ENCODE measurements at places on chromosomes 5 and 9. TPM values are rescaled to one million over a fixed set of nuclear protein-coding genes. Genes with fewer than 3 reads are reported as not detected.

Gene TOMM5
- 32.9 TPM for total RNA-seq

Gene TAF1L
- not detected for total RNA-seq

- no peaks in the 10 kb centered on the region for H3K4me1 ChIP-seq
- H3K27ac ChIP-seq = no peak overlapping the region
- no peak overlapping the region for H3K4me3 ChIP-seq
- no peaks in the 10 kb centered on the region for H3K36me3 ChIP-seq
- no peak for DNase-seq
These were observed 220.8 kb upstream of the RFX3 start for GRCh38 chr9:3746296-3747275.

Gene OTP
- total RNA-seq = not detected

DNA sequence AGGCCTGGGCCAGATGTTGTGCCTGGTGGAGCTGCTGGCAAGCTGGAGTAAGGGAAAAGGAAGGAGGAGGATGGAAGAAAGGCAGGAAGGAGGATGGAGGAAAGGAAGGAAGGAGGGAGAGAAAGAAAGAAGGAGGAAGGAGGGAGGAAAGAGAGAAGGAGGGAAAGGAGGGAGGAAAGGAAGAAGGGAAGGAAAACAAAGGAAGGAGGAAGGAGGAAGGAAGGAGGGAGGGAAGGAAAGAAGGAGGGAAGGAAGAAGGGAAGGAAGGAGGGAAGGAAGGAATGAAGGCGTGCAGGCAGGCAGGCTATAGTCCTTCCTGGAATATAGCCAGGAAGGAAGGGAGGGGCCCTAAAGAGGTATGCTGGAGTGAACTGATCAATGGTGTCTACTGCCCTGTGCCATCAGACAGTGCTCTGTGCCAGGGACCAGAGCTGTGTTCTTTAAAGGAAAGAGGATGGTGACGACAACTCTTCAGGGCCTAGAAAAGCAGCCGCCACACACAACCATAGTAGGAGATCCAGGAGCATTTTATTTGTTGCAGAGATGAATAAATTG lies 61.4 kb upstream of the UBTD2 start:
- no peak overlapping the region for H3K4me3 ChIP-seq
- no peak overlapping the region for H3K27ac ChIP-seq
- no peaks in the 10 kb centered on the region for H3K4me1 ChIP-seq
- no peak for DNase-seq

- H3K4me3 ChIP-seq = no peak overlapping the region
- H3K27me3 ChIP-seq = peaks cover 50% of the 10 kb centered on the region
These were observed 6.7 kb upstream of the ISL1 start for GRCh38 chr5:51376509-51376908.

DNA sequence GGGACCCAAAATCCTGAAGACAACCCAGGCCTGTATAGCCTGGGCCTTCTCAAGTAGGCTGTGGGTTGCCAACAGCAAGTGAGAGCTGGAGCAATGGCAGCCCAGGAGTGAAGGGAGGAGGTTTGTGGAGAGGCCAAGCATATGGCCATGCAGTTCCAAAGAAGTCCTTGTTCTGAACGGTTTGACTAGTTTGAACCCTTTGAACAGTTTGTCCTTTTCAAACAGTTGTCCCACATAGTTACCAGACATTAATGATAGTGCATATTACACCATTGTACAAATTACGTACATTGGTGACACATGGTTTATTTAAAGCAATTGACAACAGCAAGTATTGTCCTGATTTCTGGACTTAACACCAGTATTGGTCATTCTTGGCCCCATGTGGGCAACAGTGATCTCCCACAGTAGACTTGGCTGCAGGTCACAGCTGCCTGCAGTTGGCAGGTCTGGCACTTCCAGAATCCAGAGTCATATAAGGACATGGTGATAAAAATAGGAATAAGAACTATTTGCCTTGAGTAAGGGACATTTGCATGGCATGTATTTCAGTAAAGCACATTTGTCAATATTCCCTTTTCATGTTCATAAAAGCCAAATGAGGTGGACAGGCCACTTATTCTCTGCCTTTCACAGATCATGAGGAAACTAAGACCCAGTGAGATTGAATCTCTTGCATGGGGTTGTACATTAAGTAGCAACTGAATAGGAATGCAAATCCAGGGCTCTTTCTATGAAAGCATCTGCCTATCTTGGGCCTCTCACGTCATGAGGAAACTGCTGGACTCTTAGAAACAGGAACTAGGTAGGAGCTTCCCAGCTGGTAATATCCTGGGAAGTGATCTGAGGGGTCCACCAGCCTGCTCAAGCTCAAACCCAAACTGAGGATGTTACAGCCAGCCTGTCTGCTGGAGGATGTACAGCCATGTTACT lies 30.3 kb downstream of the SLC25A48 start:
- H3K36me3 ChIP-seq = no peaks in the 10 kb centered on the region
- H3K27ac ChIP-seq = no peak overlapping the region

GRCh38 chr5:126875303-126875785 lies 98.4 kb downstream of the LMNB1 start:
- H3K27me3 ChIP-seq = no peaks in the 10 kb centered on the region
- no peaks in the 10 kb centered on the region for H3K36me3 ChIP-seq
- DNase-seq = no peak
- H3K4me1 ChIP-seq = no peaks in the 10 kb centered on the region
- no peak overlapping the region for H3K27ac ChIP-seq

DNA sequence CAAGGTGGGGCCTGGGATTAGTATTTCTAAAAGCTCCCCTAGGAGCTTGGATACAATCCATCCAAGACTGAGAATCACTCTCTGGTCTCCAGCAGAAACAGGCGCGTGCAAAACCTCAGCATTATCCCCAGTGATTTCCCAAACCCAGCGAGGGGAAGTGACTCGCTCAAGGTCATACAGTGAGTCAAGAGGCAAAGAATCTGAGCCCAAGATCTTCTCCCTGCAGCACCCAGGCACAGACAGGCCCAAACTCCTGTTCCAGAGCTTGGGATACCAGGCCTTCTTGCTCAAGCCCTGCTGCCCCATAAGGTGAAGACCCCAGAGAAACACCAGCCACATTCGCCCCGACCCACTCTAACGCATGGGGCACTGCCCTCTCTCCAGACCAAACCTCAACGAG lies 33.2 kb downstream of the SHB start:
- no peak overlapping the region for H3K4me3 ChIP-seq
- H3K4me1 ChIP-seq = peaks cover 41% of the 10 kb centered on the region
- no peaks in the 10 kb centered on the region for H3K36me3 ChIP-seq
- no peaks in the 10 kb centered on the region for H3K27me3 ChIP-seq
- H3K27ac ChIP-seq = peak overlapping the region; percentile 43
- DNase-seq = no peak

Gene SEMA6A
- 8.5 TPM for total RNA-seq

Gene NCS1
- 1.6 TPM for total RNA-seq

DNA sequence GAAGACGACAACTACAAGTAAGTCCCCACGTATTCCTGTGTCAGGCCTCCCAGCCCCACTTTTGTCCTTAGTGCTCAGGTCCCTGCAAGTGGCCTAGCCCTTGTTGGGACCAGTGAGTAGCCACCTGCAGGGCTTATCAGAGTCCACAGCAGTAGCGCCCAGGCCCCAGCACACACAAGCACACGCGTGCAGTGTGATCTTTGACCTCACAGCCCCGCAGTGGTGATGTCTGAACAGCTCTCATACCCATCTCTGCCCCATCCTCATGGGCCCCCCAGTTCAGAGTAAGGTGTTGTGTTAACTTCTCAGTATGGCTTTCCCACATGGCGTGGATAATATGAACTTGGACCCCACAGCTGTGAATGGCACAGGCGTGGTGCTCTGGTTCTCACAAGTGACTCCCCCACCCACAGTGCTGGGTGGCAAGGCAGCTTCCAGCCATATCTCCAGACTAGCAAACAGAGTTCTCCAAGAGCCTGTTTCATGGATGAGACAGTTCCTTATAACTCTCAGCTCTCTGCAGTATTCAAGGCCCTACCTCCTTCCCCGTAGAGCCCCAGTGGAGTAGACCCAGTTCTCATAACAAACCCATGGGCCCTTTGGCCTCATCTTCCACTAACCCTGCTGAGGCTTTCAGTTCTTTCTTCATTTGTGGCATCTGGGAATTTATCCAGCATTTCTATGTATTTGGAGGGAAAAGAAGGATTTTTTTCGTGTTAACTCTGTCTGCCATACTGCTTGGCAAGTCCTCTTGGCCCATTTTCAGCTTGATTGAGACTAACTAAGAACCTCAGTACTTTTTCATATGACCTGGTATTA lies 46.5 kb upstream of the ANGPTL2 start:
- no peak overlapping the region for H3K4me3 ChIP-seq
- DNase-seq = peak; percentile 23
- H3K36me3 ChIP-seq = no peaks in the 10 kb centered on the region

DNA sequence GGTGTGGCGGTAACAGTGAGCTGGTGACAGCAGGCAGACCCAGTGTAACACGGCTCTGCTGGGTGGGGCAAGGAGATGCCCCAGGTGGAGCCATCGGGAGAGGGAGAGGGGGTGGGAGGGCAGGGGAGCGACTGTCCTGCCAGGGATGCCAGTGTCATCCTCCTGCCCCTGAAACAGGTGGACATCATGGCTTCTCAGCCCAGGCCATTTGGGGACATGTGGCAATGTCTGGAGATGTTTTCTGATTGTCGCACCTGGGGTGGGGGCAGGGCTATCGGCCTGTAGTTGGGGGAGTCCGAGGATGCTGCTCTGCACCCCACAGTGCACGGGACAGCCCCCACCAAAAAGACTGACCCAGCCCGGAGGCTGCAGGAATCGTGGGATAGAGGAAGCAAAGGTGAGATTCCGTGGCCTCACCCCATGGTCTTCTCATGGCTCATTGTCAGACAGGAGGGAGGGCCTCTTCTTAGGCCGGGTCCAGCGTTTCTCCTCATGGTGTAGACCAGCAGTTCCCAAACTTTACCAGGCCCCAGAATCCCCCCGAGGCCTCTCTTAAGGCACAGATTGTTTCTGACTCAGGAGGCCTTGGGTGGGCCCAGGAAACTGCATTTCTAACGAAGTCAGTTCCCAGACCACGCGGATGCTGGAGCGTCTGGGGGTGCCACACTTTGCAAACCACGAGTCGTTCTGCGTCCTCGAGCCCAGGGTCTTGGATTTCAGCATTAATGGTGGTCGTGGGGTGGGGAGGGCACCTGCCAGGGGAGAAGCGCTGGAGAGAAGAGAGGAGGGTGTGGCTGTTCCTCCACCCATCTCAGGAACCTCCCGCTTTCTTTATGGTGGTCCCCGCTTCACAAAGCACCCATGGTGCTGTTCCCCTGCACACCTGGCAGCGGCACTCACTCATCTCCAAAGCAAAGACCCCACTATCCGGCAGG lies 11.0 kb downstream of the COL5A1 start:
- H3K27me3 ChIP-seq = no peaks in the 10 kb centered on the region
- H3K4me3 ChIP-seq = no peak overlapping the region
- DNase-seq = no peak

GRCh38 chr9:134134949-134135342 lies 936 bp upstream of the WDR5 start:
- DNase-seq = no peak
- H3K4me3 ChIP-seq = peak overlapping the region; percentile 97
- peaks cover 26% of the 10 kb centered on the region for H3K4me1 ChIP-seq
- H3K27me3 ChIP-seq = no peaks in the 10 kb centered on the region

- no peak overlapping the region for H3K27ac ChIP-seq
- no peaks in the 10 kb centered on the region for H3K4me1 ChIP-seq
- H3K27me3 ChIP-seq = no peaks in the 10 kb centered on the region
These were observed 66.1 kb upstream of the CTSL start for GRCh38 chr9:87659534-87660419.

GRCh38 chr5:168685566-168685965 lies 106.4 kb upstream of the PANK3 start:
- H3K27ac ChIP-seq = no peak overlapping the region
- H3K36me3 ChIP-seq = no peaks in the 10 kb centered on the region

All from right lobe of liver (tissue), 6 donors.